ENCODE measurements at places on chromosomes 7 and 10. TPM values are rescaled to one million over a fixed set of nuclear protein-coding genes. Genes with fewer than 3 reads are reported as not detected.

The GDF2 gene
- total RNA-seq = not detected

The HPS6 gene
- 21.5 TPM for total RNA-seq

The CDC14C gene
- not detected for total RNA-seq

The ZPBP gene
- total RNA-seq = not detected

The CALML3 gene
- total RNA-seq = not detected

The UBN2 gene
- 21.9 TPM for total RNA-seq

The GTF2IRD1 gene
- total RNA-seq = 44.7 TPM

The ENO4 gene
- total RNA-seq = 0.70 TPM

The PRSS37 gene
- not detected for total RNA-seq

The DLX6 gene
- 0.94 TPM for total RNA-seq

The PANK1 gene
- 7.4 TPM for total RNA-seq

The SHH gene
- 0.08 TPM for total RNA-seq

The NPSR1 gene
- total RNA-seq = not detected

The ECHS1 gene
- total RNA-seq = 65.1 TPM

The AZGP1 gene
- total RNA-seq = not detected

The NUTM2E gene
- total RNA-seq = 0.89 TPM

The CYP2C9 gene
- not detected for total RNA-seq

The EEPD1 gene
- 1.3 TPM for total RNA-seq

The RAPGEF5 gene
- 0.21 TPM for total RNA-seq

The CALD1 gene
- total RNA-seq = 807 TPM

The ADAM12 gene
- total RNA-seq = 45.6 TPM

The IFIT1B gene
- not detected for total RNA-seq

The CEP55 gene
- total RNA-seq = 9.5 TPM

The GALNT17 gene
- total RNA-seq = 1.4 TPM

The FAM25A gene
- total RNA-seq = not detected

The BLVRA gene
- 21.2 TPM for total RNA-seq

The MACC1 gene
- not detected for total RNA-seq

The SFXN2 gene
- total RNA-seq = 6.9 TPM

The SPDYE5 gene
- total RNA-seq = not detected

The GIMAP6 gene
- total RNA-seq = not detected

The PTN gene
- 83.0 TPM for total RNA-seq

The AKR1C4 gene
- total RNA-seq = not detected

The JCAD gene
- 7.7 TPM for total RNA-seq

The LRIT1 gene
- not detected for total RNA-seq

The HTRA1 gene
- 1,546 TPM for total RNA-seq

The FKBP6 gene
- total RNA-seq = not detected

The TCF7L2 gene
- total RNA-seq = 88.2 TPM

The IL6 gene
- total RNA-seq = not detected

The H2BK1 gene
- total RNA-seq = 1.1 TPM
